ENCODE measurements at places on chromosomes 7 and 10.

- no peak for DNase-seq
These were observed 237.8 kb downstream of the SEMA3D start for GRCh38 chr7:84949067-84949466.

GRCh38 chr7:118938845-118939244 is 714.3 kb downstream of the ANKRD7 start:
- no peak for DNase-seq

DNA sequence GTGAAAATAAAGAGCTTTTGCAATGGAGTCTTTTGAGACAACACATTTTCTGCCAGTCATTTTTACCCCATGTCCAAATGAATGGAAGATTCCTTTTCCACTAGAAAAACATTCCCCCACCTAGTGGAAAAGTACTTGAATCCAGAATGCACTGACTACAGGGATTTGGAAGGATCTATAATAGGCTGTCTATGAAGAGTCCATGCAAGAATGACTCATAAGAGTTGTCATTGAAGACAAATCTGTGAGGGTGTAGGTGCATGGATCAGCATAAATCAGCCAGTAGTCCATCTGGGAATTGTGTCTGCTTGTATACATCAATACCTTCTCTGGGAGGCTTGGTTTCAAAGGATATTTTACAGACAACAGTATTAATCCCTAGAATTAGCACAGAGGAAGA is 32.5 kb upstream of the TRUB1 start:
- no peak for DNase-seq

- no peak for DNase-seq
These were observed 132.2 kb upstream of the YAE1 start for GRCh38 chr7:39434012-39434411.

DNA sequence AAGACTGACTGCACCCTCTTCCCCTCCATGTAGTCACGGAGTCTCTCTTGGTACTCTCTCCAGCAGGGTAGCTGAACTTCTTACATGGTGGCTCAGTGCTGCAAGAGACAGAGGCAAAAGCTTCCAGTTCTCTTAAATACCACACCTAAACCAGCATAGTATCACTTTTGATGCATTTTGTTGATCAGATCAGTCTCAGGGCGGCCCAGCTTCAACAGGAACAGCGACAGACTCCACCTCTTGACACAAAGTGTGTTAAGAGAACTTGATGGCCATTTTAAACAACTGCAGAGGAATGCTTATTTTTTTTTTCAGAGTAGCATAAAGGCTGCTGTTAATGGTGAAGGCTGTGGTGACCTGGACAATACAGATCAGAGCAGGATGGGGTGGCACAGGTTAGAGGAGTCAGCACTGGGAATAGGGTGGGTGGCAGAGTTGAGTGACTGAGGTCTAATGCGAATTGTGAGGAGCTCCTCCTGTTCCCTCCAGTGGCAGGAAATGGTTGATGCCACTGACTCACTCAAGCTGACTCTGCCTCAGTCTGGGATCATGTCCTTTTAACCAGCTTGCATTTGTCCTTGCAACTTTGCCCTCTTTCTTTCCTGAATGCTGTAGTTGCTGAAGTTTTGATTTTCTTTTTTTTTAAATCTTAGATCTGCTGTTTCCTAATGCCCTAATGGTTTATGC is 17.3 kb downstream of the MGAM start:
- no peak for DNase-seq

- DNase-seq: no peak
These were observed 28.7 kb upstream of the RSBN1L start for GRCh38 chr7:77667459-77668086.

DNA sequence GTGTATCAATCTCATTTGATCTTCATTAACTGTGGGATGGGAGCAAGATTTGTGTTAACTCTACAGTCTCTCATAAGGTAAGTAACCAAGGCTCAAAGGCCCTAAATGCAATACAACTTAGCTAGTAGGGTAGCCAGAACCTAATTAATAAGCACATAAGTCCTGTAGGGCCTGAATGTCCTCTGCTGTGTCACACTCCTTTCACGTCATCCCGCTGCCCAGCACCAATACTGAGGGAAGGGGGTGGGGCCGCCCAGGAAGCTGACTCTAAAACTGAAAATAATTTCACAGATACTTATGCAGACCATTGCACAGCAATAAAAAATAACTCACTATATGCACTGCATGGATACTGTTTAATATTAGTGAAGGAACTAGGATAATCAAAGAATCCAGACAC is 13.7 kb downstream of the CCDC6 start:
- DNase-seq: no peak

DNA sequence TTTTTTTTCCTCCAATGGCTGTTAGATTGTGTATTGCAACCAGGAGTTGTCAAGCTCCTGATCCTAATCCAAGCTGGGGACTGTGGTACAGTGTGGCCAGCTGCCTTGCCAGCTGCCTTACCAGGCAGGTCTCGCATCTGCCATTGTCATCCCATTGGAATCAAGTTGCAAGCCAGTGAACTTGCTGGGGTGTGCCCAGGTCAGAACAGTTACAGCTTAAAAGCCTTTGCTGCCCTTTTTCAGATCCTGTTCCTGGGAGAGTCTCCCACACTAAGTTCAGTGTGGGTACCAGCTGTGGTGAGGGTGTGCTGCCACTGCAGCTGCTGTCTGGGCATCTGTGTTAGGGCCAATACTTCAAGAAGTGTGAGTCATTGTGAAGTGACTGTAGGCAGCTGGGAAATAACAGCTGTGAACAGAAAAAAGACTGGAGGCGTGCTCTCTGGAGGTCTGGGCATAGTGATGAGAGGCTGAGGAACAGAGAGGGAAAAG is 72.8 kb downstream of the CCNY start:
- peak; percentile 30 for DNase-seq

- no peak for DNase-seq
These were observed 34.5 kb downstream of the NRG3 start for GRCh38 chr10:81909453-81909852.

DNA sequence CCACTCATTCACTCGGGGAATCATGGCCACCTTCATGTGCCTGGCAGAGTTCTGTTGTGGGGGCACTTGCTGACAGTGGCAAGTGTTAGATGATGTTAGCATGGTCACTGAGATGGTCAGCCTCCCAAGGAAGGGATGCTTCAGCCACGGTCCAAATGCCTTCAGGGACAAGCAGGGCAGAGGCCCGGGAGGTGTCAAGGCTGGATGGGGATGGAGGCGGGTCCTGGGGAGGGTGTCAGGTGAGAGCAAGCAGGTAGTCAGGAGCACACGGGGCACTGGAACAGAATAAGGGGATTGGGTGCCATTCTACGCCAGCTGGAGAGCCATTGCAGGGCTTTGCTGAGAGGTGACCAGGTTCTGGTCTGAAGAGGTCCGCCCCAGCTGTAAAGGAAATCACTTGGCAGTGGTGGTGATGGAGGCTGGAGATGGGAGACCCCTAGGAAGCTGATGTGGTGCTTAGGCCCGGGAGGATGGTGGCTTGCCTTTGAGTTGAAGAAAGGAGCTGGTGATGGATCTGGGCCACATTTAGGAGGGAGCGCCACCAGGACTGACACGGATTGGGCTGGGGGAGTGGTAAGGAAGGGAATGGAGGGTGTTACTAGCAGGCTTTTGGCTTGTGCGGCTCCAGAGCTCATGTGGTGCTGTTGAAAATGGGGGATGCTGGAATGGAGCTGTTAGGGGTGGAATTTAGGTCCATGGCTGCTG is 24.1 kb downstream of the AGAP3 start:
- DNase-seq: no peak

- no peak for DNase-seq
These were observed 11.9 kb upstream of the INPP5F start for GRCh38 chr10:119713744-119714483.

GRCh38 chr10:30974773-30975415 is 56.8 kb downstream of the ZNF438 start:
- no peak for DNase-seq

DNA sequence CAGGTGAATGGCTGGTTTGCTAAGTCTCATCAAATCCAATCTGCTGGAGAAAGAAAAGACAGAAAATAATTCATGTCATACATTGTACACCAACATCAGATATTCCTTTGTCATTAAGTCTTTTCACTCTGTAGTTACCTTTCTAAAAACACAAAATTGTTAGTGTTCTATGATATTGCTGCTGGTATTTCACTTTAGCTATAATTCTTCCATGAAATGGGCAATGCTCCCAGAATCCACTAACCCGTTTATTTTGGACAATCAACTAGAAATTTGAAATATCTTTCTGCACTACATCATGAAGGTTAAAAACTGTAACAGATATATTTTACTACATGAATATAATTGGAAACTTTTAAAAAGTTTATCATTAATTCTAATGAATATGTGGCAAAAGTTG is 181.3 kb downstream of the C7orf25 start:
- no peak for DNase-seq

DNA sequence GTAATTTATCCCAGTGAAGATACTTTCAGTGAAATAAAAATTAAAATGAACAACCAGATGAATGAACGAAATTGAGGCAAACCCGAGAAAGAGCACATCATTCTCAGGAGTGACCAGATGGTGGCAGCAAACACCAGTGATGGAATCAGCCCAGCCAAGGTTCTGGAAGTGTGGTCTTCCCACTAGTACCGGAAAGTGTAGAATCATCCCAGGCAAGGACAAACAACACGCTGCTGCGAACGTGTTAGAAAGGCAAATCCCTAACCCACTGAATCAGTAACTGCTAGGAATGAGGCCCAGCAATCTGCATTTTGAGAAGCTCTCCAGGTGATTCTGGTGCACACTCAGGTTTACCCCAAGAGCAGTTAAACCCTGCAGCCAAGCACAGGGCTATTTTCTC is 15.5 kb upstream of the SLC18A3 start:
- DNase-seq: peak; percentile 54

GRCh38 chr10:117694190-117694589 is 151.6 kb downstream of the EMX2 start:
- no peak for DNase-seq

GRCh38 chr10:128642502-128642901 is 516.3 kb upstream of the MKI67 start:
- DNase-seq: no peak

- DNase-seq: no peak
These were observed 116.9 kb downstream of the CPEB3 start for GRCh38 chr10:92173996-92174395.

GRCh38 chr7:138205614-138206150 is 129.4 kb downstream of the AKR1D1 start:
- DNase-seq: no peak

DNA sequence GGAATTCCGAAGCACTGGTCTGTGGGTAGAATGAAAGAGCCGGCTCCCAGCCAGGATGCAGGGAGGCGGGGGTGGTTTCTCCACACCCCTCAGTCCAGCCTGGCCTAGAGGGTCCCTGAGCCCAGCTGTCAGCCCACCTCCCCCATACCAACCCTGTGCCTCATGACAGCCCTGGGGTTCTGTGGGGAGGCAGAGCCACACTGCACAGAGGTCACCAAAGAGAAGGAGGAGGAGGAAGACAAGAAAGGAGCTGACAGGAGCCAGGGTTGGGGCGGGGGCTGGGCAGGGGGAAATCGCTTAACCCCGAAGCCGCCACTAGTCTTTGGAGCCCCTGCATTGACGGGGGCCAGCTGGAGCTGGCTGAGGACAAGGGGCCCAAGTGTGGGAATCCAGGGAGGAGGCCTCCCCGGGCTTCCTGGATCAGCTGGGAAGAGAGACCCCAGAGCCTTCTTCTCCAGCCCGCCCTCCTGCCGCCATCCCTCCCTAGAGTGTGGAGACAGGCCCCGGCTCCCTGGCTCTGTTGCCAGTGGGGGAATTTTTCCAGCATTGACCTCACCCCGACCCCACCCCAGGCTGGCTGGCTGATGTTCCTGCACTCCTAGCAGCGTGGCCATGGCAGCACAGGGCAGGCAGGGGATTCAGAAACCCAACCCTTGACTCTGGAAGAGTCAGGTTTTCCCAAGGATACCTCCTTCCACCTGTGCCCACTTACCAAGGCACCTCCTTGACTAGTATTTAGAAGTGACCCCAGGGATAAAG is 32.5 kb downstream of the KAZALD1 start:
- DNase-seq: peak; percentile 73

DNA sequence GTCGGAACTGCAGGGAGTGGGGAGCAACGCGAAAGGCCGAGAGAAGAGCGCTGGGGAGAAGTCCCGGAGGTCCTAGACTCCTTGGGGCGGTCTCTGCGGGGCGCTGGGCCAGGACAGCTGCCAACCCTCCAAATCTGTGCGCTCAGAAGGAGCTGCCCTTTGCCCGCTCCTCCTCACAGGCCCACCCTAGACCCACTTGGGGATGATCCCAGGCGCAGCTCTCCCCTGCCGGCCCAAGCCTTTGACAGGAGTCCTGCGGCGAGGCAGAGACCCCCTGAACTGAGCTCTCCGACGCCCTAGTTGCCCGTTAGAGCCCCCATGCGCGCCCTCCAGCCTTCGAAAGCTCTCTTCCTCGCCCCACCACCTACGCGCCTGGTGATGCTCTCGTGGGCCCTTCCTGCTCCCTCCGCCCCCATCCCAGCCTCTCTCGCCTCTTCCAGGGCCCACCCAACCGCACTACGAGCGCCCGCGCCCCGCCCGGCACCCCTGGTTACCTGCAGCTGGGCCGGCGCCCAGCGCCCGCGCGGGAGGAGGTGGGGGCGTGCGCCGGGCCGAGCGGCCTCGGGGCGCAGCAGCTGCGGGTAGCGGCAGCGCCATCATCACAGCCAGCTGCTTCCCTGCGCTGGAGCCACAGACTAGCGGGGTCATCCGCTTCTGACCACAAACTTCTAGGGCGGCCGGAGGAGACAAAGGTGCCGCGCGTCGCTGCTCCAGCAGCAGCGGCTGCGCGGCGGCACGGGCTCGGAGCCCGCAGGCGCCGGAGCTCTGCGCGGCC is 353.4 kb downstream of the DNAJB6 start:
- no peak for DNase-seq

- no peak for DNase-seq
These were observed 322.6 kb upstream of the SEMA3D start for GRCh38 chr7:85509476-85509875.

- no peak for DNase-seq
These were observed 95.5 kb downstream of the ZMYND11 start for GRCh38 chr10:230758-231157.

GRCh38 chr7:107469929-107470328 is at the start of gene GPR22:
TSS of gene GPR22 (plus strand) at chr7:107470057. CDS start at chr7:107474061, 4,004 bp downstream.
- DNase-seq: no peak

DNA sequence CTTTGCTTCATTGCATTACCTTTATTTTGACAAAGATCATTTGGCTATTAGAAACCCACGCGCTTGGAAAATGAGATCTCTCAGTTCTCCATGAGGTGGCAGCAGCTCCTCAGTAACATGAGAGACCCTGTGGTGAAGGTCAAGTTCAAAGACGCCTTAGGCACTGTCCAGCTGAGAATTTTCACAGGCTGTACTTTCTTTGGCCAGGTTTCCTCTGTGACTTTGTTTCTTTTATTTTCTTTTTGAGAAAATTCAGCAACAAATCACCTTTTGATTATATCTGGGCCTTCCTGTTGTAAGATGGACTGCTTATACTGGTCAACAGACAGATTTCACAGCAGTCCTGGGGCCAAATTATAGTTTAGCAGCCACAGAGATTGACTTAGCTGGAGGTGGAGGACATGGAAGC is 54.5 kb downstream of the RAB18 start:
- DNase-seq: peak; percentile 70

All from lung (tissue), 17 donors.